ENCODE measurements at places on chromosomes 7 and 10.
A peak's percentile ranks its signal among the peaks of the same experiment; 100 is the strongest.

GRCh38 chr10:51171946-51172345 is 97.7 kb downstream of the PRKG1 start:
- no peak for DNase-seq

GRCh38 chr10:96511044-96511945 is 2.4 kb downstream of the TLL2 start:
- peak; percentile 37 for DNase-seq

DNA sequence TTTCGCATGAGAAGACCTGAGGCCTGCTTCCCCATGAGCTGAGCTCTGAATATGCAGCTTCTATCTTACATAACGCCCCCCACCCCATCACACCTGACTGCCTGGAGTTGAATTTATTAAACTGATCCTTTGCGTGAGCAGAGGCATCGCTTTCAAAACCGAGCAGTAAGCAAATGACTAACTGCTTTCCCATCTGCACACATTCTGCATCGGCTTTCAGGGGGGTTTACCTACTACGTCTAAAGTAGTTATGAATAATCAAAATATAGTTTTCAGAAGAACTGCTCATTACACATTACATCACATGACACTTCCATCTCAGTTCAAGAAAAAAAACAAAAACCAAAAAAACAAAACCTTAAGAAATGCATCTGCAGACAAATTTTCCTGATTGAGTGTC is 54.7 kb upstream of the EGR2 start:
- no peak for DNase-seq

DNA sequence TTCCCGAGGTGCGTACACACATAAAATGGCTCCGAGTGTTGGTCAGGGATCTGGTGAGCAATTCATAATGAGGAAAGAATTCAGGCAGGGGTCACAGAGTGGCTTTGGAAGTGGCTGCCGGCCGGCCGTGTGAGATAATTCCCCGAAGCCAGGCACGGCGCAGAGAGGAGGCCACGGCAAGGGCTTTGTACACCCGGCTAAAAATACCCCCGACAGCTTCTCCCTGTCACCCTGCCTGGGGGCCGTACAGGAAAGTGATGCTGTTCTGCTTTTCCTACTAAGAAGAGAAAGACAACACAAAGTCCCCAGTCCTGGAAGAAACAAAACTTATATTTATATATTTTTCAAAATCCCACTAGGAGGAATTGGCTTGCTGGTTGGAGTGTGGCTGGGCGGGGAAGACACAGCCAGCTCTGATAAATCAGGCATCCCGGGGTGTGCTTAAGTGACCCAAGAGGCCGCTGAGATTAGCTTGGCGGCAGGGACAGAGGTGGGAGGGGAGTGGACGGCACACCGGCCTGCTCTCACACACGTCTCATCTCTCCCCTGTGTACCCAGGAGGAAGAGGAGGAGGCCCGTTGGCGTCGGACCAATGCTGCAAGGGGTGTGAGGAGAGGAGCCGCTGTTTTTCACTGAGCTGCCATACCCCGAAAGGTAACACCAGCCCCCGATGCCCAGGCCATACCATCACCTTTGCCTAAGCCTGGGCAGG is 70.5 kb downstream of the ZMIZ1 start:
- DNase-seq = peak; percentile 60

DNA sequence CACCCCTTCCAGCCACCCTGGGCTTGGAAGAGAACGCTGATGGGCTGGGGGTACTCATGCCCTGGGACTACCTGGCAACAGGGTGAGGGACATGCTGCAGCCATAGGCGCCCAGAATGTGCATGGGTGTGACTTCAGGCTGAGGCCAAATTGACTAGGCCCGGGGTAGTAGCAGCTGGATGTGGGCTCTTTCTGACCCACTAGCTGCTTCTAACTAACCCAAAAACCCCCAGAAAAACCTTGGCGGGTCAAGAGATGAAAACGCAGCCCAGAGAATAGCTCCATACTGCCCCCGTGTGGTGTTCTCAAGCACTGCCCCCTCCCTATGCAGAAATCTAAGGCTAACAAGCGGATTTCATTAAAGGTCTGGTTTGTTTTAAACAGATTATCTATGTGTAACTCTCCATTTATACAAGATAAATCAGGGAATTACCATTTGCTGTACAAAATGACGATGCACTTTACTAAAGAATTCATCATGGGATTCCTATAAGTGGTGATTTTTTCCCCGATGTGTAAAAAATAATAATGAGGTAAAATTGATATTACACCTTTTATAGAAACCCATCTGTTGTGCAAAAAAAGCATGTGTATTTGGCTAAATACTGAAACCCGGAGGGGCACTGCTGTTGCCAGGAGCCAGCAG is 4.2 kb downstream of the SMARCD3 start:
- DNase-seq = peak; percentile 76

- no peak for DNase-seq
Observed at GRCh38 chr10:75353183-75353582, 48.4 kb downstream of the ZNF503 start.

DNA sequence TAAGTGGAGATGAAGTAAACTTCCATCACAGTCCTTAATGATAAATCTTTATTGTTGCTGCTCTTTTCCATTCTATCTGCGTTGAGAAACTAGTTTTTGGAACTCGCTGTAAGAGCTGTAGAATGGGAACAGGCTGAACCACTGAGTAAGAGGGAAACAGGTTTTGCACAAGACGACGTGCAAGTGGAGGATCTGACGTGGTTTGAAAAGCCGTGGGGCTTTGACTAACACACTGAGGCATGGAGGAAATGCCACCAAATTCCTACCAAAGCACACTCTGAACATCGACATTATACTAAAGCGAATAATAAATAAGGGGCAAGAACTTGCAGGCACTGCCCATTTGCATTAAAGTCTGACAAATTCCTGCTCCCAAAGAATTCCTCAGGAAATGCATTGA is 160.6 kb downstream of the KLF6 start:
- no peak for DNase-seq

GRCh38 chr10:112952282-112953173 is 2.5 kb downstream of the TCF7L2 start:
- DNase-seq = peak; percentile 81

DNA sequence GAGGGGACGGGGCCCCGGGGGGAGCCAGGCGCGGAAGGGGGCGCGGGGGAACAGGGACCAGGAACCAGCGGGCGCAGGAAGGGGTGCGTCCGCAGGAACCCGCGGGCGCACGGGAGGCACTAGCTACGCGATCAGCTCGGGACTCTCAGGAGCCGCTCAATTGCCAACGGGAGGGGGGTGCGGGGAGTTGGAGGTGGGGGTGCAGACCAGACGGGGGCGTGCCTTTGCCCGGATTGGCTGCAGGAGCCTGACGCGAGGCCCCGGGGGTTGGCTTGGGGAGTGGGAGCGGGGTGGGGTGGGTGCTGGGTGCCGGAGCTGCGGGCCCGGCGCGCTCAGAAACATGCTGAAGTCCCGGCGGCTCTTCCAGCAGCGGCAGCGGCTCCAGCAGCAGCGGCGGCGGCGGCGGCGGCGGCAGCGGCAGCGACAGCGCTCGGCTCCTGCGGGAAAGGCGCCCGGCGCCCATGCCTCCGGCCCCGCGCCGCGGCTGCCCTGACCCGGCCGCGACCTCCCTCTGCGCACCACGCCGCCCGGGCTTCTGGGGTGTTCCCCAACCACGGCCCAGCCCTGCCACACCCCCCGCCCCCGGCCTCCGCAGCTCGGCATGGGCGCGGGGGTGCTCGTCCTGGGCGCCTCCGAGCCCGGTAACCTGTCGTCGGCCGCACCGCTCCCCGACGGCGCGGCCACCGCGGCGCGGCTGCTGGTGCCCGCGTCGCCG is at the start of gene ADRB1:
Gene ADRB1 (plus strand): TSS at position 335 of the 715 bp plus-strand sequence. CDS start 267 bp downstream, at position 602.
- peak; percentile 42 for DNase-seq

DNA sequence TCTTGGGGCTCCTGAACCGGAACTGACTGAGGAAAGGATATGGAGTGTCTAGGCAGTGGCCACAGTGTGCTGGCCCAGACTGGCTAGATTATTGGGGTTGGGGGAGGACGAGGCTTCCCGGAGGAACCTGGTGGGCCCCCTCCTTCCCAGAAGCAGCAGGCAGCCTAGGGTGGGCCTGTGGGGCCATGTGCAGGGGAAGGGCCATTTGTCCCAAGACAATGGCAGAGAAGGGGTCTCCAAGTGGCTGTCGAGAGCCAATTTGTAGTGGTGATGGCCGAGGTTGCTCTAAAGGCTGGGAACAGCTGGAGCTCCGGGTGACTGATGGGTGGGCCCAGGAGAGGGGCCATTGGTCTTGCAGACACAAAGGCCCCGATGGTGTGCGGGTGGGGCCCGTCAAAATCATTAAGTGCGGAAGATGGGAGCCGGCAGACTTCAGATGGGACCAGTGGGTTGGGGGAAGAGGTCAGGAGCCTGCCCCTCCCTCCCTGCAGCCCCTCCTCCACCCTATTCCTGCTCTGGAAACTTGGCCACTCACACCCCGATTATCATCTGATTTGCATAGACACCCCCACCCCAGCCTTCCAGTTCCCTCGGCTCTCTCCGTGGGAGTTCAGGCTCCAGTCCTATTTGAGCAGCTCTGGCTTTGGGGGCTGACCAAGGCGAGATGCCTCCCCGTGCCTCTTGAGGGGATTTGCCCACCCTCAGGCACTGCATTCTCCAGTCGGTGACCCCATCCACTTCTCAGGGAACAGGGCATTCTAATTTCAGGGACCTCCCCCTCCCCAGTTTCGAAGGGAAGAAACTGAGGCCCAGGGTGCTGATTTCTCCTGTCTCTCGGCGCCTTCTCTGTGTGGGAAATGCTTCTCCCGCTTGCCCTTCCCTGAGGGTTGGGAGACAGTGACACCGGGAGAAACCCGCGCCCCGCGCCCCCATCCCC is 36.0 kb upstream of the PAX2 start:
- DNase-seq = peak; percentile 47

GRCh38 chr7:8259586-8260222 is 2.3 kb downstream of the ICA1 start:
- peak; percentile 11 for DNase-seq

All from retina (tissue), 1 donor.